ENCODE measurements at places on chromosomes 7 and 10. TPM values are rescaled to one million over a fixed set of nuclear protein-coding genes. Genes with fewer than 3 reads are reported as not detected.

DNA sequence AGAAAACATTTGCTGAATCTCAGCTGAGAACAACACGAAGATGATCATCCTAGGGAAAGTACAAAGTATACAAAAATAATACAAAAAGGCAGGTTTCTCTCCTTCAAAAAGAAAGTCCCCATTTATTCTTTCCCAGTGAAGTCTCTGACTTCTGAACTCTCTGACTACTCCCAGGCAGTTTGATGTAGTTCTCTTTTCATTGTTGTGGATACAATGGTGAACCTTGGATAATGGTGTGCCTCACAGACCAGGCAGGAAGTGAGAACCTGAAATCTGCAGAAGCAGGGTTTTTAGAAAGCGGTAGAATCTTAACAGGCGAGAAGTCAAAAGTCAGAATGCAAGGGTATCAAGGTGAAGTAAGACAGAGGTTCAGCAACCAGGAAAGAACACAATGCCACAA lies 150.8 kb upstream of the NRP1 start:
- H3K4me1 ChIP-seq, result peaks cover 10% of the 10 kb centered on the region
- no peak for DNase-seq
- no peaks in the 10 kb centered on the region for H3K27me3 ChIP-seq

- H3K4me3 ChIP-seq, result no peak overlapping the region
- DNase-seq, result no peak
- H3K4me1 ChIP-seq, result no peaks in the 10 kb centered on the region
- H3K27me3 ChIP-seq, result no peaks in the 10 kb centered on the region
These were observed 194.8 kb upstream of the PTN start for GRCh38 chr7:137538361-137538762.

- H3K27ac ChIP-seq, result no peak overlapping the region
- H3K36me3 ChIP-seq, result no peaks in the 10 kb centered on the region
- no peak overlapping the region for H3K4me3 ChIP-seq
- no peaks in the 10 kb centered on the region for H3K27me3 ChIP-seq
- no peaks in the 10 kb centered on the region for H3K4me1 ChIP-seq
These were observed 174.8 kb upstream of the PRPS1L1 start for GRCh38 chr7:18202315-18203045.

DNA sequence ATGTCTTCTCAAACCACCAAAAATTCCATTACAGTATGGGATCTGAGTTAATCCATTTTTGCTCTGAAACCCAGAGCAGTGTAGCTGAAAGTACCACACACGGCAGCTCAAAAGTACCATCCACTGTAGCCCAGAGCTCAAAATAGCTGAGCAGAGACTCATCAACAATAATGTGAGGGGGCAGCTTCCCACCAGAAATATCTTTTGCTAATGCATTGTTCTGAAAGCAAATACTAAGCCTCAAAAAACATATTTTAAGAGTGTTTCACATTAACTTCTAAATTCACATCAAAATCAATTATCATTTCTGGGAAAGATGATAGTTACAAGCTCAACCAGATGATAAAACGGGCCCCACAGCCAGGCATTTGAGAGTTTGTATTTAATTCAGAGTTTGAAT lies 73.7 kb downstream of the ABLIM1 start:
- no peaks in the 10 kb centered on the region for H3K27me3 ChIP-seq
- no peaks in the 10 kb centered on the region for H3K4me1 ChIP-seq
- H3K36me3 ChIP-seq, result no peaks in the 10 kb centered on the region

BZW2 gene
- total RNA-seq, result 103 TPM

NKX1-2 gene
- total RNA-seq, result 34.9 TPM

CLIP2 gene
- total RNA-seq, result 39.8 TPM
